ENCODE measurements at places on chromosomes 1 and 21.
A peak's percentile ranks its signal among the peaks of the same experiment; 100 is the strongest.

- no peak for DNase-seq
Measured at GRCh38 chr1:1665815-1666251, 7.0 kb upstream of the CDK11B start.

GRCh38 chr1:156379420-156380165 is 10.6 kb downstream of the RHBG start:
- no peak for DNase-seq

- DNase-seq, result no peak
Measured at GRCh38 chr1:56188855-56189254, 390.5 kb downstream of the PLPP3 start.

GRCh38 chr1:209657918-209658317 is 5.7 kb upstream of the LAMB3 start:
- DNase-seq, result no peak

DNA sequence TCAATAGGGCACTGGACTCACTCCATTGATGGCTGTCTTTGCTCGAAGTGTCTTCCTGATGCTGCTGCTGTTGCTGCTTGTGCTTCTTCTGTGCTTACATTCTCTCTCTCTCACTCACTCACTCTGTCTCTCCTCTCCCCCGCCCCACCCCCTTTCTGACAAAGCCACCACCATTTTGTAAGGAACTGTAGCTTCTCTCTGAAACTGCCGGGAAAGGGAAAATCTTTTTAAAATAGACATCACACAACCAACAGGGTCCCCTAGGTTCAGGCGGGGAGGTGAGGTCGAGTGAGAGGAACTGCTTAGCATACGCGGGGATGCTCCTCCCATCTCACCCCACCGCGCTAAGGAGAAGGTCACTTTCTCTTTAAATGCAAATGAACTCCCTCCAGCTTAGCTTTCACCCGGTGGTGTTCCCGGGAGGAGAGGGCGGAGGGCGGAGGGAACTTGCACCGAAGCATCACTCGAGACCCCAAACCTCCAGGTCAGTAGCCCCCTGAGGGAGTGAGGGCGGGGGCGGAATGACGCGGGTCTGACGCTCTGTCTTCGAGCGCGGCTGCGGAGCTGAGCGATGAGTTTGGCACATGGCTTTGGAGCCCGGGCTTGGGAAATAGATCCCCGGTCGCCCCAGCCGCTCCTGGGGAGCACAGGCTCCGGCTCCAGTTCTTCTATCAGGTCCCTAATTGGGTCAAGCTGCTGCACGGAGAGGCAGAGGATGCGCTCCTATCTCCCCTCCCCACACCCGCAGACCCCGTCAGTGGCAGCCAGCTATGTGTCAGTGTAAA is at the start of gene CCDC28B:
Gene CCDC28B (plus strand): TSS at position 370 of the 785 bp plus-strand sequence. CDS start 1,341 bp downstream, outside the sequence.
- DNase-seq, result peak; percentile 31

- DNase-seq, result no peak
Measured at GRCh38 chr1:89822109-89822962, 1.5 kb downstream of the LRRC8D start.

DNA sequence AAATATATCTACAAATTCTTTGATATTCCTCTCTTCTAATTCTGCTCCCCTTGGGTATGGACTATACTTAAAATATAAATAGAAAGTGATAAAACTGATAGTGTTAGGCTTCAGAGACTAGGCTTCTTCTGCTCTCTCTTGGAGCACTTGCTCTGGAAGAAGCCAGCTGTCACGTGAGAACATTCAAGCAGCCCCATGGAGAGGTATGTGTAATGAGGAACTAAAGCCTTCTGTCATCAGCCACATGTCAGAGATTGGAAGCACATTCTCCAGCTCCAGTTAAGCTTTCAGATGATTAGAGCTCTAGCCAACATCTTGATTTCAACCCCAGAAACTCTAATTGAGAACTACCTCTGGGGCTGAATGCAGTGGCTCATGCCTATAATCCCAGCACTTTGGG is 34.3 kb downstream of the XKR8 start:
- no peak for DNase-seq

- no peak for DNase-seq
Measured at GRCh38 chr21:41680444-41681347, 86.2 kb downstream of the RIPK4 start.

DNA sequence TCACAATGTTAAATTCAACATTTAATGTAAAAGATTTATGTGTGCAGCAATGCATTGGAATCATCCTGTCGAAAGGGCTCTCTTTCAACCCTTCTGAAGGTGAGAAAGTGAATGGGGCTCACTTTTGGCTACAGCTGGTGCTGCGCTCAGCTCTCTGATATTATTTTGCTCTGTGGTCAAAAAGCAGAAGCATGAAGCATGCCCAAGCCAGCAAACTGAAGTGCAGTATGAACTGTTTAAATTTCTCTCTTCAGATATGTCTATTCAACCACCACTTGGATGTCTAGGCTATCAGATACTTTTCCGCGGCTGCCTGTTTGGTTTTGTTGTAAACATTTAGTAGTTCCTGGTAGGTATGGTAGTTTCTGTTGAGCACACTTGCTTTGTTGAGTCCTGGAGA is 216.9 kb upstream of the TMPRSS15 start:
- no peak for DNase-seq

DNA sequence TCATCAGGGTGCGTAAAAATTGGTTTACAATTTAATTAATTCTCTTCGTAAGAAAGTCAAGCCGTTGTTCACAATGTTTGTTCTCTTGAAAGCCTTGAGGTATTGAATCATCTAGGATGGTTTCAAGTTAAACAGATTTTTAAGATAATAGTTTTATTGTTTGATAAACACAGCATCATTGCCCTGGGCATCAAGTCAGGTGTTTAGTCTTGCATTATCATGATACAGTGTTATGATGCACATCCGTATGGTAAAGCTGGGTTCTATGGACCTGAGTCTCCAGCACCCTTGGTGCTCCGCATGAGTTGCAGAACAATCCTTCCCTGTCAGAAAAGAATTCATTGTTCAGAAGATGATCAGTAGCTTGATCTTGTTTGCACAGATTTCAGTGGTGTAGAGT is 359.5 kb downstream of the LMO4 start:
- DNase-seq, result no peak

DNA sequence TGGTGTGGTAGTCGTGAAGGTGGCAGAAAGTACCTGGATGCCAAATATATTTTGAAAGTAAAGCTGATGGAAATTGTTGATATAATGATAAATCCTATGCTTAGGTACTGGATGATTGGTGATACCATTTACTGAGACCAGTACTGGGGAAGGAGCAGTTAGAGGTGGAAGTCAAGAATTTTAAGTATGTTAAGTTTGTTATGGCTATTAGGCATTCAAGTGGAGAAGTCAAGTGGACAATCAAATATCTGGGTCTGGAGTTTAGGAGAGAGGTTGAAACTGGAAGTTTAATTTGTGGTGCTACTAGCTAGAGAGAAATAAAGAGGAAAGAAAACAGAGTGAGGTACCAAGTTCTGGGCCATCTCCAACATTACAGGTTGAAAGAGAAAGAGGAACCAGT is 89.1 kb downstream of the ATF6 start:
- no peak for DNase-seq

GRCh38 chr1:117537291-117537920 is 68.4 kb upstream of the TENT5C start:
- no peak for DNase-seq

DNA sequence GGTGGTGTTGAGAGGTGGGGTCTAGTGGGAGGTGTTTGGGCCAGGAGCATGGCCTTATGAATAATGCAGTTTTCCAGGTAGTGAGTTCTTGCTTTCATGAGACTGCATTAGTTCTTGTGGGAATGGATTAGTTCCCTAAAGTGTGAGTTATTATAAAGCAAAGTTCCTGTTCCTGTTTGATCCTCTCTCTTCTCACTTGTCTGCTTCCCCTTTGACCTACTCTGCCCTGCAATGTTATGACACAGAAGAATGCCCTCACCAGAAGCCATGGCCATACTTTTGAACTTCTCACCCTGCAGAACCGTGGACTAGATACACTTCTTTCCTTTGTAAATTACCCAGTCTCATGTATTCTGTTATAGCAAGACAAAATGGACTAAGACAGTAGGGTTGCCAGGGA is 53.6 kb downstream of the MAP3K7CL start:
- no peak for DNase-seq

Data from NCI-H1436 treated with DMSO at 0.1 percent for 48 hours (cell line).